BJ (cell line): ENCODE measurements at places on chromosomes 3 and 15.

GRCh38 chr3:140500473-140500872 is 177.4 kb upstream of the TRIM42 start:
- DNase-seq = no peak

DNA sequence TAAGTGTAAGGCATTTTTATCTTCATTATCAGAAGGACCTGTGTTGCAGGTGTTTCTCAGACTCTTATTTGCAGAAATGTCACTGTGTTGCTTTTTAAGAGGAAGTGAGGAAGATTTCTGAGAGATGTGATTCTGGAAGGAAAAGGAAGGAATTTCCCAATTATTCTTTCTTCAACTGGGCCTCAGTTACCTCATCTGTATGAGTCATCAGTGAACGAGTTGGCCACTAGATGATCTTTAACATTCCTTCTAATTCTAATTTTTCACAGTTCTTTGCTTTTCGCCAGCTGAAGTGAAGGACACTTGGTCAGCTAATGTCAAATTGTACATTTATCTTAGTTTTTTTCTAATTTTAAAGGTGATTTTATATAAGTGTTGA is 28.9 kb downstream of the CLEC3B start:
- peak; percentile 47 for DNase-seq

- DNase-seq = peak; percentile 63
These were observed 27.5 kb upstream of the ACKR4 start for GRCh38 chr3:132569580-132569979.

GRCh38 chr15:25862071-25862471 is 1.1 kb downstream of the ATP10A start:
- DNase-seq = no peak

GRCh38 chr3:46517016-46517783 is 19.4 kb downstream of the RTP3 start:
- peak; percentile 45 for DNase-seq

DNA sequence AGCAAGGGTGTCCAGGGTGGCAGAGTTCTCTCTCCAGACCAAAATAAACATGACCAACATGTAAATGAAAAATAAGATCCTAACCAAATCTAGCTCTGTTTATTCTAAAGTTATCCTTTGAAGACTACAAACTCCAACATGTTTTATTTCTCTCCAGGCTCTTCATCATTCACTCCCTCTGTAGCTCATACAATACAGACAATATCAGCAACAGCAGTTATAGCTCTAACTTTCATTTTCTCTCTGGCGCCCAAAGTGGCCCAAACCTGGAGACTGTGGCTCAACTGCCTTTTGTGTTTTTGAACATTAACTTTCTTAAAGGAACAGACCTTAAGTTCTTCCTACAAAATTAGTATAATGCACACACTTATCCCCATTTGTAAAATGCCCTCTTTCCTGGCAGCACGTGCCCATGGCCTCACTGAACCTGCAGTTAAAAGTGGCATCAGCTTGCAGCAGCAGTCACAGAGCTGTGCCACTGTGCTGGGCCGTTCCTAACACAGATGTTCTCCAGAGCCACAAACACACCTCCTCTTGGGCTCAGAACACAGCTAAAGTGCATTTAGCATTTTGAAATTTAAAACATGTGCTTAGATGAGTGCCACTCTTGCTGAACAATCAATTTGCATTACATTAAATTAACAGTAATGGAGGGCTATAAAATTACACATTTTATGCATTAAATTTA is 91.9 kb downstream of the RORA start:
- DNase-seq = no peak

DNA sequence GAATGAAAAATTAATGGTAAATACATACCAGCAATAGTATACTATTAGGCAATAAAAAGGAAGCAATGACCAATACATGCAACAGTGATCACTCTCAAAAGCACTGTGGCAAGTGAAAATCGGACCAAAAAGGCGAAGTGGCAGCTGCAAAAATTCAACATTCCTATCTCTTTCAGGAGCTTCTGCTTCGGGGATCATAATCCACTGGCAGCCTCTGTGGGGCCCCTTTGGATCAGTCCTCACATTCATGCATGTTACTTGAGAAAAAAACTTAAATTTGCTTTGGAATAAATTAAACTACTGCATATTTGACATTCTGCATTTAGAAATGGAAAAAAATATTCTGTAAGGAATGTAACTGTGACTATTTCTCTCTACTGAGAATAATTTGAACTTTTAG is 425.6 kb downstream of the NR2F2 start:
- DNase-seq = no peak

GRCh38 chr3:132874701-132875100 is 152.5 kb upstream of the NPHP3 start:
- DNase-seq = no peak

- no peak for DNase-seq
These were observed 38.5 kb upstream of the SPTSSB start for GRCh38 chr3:161409858-161410257.

- no peak for DNase-seq
These were observed 21.5 kb upstream of the ZNF609 start for GRCh38 chr15:64438653-64439447.

DNA sequence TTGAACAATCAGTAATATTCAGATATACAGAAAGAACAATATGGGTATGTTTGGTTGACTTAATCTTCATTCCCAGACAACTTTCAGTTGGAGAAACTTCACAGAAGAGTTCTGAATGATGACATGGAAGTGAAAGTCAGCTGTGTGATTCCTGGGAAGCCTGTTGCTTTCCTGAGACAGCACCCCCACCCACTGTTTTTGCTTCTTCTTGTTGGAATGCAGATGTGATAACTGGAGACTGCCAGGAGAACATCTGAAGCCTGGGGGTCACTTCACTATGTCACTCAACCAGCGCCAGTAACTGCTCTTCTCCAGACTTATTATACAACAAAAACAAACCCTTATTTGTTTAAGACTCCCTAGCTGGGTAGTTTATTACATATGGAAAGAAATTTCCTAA is 599.4 kb downstream of the ZIC1 start:
- DNase-seq = no peak

DNA sequence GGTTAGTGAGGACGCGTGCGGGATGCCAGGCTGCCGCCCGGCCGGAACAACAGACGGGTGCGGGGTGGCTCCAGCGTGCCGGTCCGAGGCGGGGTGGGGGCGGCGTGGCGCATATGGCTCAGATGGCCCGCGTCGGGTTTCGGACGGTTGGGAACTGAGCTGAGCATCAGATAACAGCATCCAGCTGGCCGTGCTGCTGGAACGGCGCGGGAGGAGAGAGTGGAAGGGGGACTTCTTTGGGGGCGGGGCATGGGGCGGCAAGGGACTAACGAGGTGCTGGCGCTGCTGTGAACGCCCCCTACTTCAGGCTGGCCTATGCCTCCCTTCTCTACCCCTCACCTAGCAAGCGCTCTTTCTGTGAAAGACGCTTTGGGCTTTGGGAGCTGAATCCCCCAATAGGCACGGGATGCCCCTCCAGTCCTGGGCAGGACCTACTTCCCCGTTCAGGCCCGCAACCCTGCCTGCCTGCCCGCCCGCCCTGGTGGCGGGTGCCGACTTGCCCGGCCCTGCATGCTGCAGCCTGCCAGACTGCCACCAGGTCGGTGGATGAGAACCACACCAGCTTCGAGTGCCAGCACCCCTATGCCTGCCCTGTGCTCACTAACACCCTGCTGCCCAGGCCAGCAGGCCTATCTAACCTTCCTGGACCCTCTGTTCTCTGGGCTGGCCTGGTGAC is 542 bp downstream of the INKA1 start:
- no peak for DNase-seq

GRCh38 chr3:181176601-181177000 is 187.1 kb upstream of the DNAJC19 start:
- DNase-seq = no peak

DNA sequence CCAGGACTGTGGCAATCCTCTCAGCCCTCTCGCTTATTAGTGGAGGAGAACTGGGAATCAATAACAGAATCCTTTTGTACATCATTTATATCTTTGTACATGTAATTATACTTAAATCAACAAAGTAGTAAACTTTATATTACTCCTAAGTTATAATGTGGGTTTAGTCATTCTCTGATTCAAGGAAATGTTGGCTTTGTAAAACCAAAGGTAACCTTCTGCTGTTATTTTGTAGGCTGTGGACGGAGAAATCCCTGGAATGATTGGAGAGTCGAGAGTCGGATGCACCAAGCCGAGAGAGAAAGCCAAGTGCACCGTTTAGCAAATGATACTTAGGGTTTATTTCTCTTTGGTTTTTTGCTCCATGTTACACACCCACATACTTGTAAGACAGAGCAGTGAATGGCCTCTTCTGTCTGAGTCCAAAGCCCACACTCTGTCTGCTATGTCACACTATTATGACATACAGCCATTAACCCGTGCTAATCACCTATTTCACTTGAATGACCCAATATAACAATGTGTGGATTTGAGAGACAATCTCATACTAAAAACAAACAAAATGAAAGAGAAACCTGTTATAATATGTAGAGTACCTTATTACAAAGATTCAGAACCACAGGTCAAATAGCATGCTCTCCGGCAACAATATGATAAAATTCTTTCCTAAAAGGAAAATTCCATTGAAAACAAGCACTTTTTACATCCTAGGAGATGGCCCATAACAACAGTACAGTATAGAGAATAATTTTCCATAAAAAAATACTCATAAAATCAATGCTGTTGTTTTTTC is 72.2 kb downstream of the MECOM start:
- no peak for DNase-seq

DNA sequence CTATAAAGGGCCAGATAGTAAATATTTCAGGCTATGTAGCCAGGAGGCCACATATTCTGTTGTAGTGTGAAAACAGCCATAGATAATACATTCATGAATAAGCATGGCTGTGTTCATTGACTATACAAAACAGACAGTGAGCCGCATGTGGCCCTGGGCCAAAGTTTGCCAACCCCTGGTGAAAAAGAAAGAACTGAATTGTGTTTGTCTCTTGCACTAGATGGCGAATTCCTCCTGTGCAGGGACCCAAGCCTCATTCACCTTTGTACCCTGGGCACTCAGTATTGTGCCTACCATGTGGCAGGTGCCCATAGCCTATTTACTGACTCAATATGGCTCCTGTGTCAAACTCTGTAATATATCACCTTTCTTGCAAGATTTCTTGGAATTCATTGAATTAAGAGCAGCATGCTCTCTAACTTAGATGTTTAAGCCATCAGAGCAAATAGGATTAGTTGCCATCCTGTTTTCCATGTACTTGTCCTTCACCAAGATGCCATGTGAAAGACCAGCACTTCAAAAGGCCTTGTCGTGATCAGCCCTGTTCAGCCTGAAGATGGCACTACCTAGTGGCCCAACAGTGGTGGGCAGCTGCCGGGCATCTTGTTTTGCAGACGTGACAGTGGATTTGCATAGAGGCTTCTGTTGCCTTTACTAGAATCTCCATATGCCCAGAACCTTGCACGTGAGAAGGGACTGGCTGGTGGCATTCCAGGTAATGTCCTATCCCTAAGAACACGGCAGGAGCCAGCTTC is 50.9 kb upstream of the CMTM7 start:
- no peak for DNase-seq

- DNase-seq = no peak
These were observed 56.3 kb downstream of the OSBPL10 start for GRCh38 chr3:31924610-31925270.

GRCh38 chr3:143565951-143566350 is 282.3 kb downstream of the SLC9A9 start:
- no peak for DNase-seq

GRCh38 chr3:173799060-173799816 is 401.7 kb downstream of the NLGN1 start:
- no peak for DNase-seq

- no peak for DNase-seq
These were observed 68.7 kb downstream of the LRTM1 start for GRCh38 chr3:54859184-54859583.

GRCh38 chr3:44173263-44173662 is 68.4 kb upstream of the TOPAZ1 start:
- no peak for DNase-seq

DNA sequence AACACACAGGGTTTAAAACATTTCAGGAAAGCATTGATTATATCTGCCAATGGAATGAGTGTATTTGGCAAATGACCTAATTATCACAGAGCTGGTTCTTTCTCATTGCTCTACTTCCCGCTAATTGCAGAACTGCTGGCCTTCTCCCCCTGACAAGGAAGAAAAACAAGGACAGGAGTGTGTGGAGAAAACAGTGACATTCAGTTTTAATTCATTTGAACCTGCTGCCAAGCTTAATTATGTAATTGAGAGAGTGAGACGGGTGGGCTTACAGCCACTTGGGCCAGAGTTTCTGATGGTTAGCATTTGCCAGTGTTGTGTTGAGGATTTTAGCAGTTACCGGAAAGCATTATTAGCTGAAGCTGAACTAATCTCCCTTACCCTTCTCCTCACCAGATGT is 301.4 kb downstream of the RBMS3 start:
- DNase-seq = no peak

GRCh38 chr15:77085297-77085696 is 14.4 kb upstream of the TSPAN3 start:
- no peak for DNase-seq

DNA sequence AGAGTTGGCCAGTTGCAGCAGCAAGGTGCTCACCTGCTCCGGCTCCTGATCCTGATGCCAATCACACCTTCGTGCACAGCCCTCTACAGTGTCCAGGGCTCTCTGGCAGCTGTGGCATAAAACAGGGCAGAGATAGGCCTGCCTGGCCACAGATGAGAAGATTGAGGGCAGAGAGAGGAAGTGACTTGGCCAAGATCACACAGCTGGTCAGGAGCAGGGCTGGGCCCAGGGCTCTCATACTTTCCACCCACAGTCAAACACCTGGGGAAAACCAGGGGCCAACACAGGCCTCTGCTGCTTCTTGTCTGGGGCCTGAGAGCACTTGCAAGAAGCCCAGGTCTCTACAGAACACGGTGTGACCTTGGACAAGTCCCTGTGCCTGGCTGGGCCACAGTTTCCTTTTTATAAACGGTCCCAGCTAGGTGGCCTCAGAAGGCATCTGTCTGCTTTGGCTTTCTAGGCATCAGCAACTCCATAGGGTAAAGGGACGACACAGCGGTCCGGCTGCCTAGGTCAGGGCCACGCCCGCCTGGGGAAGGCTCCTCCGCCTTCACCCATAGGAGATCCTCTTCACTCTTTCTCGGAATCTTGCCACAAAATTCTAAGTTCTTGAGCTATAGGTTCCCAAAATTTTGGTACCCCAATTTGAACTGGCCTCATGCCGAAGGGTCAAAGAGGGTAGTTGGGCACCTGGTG is 3.1 kb downstream of the ATP2B2 start:
- DNase-seq = no peak

DNA sequence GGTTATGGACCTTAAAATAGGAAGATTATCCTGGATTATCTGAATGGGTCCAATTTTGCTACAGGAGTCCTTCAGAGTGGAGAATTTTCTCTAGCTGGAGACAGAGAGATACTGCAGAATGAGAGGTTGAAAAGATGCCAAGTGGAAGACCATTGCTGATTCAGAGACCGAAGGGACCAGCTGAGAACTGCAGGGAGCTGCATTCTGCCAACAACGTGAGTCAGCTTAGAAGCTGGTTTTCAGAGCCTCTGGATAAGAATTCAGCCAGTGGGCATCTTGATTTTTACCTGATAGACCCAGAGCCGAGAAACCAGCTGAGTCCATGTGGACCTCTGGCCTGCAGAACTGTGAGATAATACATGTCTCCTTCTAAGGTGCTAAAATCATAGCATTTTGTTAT is 234.0 kb downstream of the NR2F2 start:
- no peak for DNase-seq

GRCh38 chr3:126375835-126376331 is 18.7 kb upstream of the KLF15 start:
- DNase-seq = no peak

- no peak for DNase-seq
These were observed 80.7 kb upstream of the SPRED1 start for GRCh38 chr15:38171973-38172372.
